Dorsolateral prefrontal cortex (tissue), 122 donors: ENCODE measurements at places on chromosomes 3 and 15.
A peak's percentile ranks its signal among the peaks of the same experiment; 100 is the strongest.

GRCh38 chr3:187377842-187378241, 9.7 kb downstream of the RTP4 start:
- DNase-seq: no peak

GRCh38 chr15:90994417-90995311, at the start of gene PRC1:
PRC1 (minus strand) TSS chr15:90994535; CDS start chr15:90994417, 118 bp downstream.
- DNase-seq: peak; percentile 97

DNA sequence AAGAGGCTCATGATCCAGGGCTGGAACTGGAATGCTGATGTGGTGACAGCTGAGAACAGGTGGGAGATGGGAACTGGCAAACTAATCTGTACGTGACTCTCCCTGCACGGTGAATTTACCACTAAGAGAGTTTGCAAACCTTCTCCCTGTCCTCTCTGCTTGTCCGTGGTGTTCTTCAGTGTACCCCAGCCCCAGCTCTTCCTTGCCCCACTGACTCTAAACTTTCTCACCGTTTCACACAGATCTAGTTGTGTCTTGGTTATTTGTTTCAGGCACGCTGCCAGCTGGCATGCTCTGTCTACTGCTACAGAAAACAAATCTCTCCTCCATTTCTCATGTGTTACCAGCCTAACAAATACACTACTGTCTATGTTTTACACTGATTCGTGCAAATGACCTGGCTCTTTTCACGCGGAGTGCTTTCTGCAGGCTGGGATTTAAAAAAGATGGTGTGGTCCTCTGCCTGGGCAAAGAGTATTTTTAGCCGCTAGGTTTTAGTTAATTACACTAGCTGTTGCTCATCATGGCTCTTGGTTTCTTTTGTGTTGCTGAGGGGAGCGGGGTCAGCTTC, 192.7 kb upstream of the LRIG1 start:
- peak; percentile 51 for DNase-seq

DNA sequence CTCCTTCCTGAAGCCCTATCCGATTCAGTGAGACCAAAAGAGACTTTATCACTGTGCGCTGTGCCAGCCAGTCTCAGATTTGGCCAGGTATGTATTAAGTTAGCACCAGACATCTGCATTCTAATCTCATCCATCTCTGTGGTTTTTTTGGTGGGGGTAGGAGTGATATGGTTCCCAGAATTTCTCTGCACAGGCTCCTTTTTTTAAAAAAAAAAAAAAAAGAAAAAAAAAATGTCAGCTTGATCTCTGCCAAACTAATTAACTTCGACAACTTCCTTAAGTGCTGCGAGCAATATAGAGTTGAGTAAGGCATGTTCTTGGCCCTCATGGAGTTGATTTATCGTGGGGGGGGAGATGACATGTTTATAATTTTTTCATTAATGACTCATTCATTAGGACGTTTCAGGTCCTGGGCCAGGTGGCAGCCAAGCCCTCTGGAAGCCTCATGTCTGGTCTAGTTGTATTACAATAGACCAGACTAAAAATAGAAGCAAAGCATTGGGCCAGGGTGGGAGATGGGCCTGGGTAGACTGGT, 12.9 kb downstream of the SLCO3A1 start:
- DNase-seq: no peak

DNA sequence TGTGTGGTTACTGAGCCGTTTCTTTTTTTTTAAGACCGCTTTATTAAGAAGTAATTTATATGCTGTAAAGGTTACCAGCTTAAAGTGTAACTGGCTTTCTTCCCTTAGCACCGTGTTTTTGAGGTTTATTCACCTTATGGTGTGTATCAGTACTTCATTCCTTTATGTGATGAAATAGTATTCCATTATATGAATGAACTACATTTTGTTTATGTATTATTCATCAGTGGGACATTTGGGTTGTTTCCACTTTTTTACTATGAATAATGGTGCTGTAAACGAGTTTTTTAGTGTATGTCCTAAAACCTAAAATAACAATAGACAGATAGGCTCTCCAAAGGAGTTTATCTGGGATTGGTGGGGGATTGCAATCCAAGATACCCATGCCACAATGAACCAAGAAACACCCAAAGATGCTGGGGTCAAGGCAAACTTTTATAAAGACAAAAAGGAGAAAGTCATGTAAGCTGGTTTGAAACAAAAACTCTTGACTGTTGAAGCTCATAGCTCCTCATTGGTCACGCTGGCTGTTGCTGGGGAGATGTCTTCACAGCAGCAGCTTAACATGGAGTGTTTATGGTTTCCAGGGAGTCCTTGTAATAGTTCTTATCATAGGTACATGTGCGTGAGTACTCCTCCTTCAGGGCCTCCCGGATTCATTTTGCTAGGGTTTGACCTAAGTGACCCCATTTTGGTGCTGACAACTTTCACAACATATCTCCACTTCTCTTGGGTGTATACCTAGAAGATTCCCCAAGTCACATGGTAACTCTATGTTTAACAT, 16.0 kb downstream of the TM2D3 start:
- no peak for DNase-seq

DNA sequence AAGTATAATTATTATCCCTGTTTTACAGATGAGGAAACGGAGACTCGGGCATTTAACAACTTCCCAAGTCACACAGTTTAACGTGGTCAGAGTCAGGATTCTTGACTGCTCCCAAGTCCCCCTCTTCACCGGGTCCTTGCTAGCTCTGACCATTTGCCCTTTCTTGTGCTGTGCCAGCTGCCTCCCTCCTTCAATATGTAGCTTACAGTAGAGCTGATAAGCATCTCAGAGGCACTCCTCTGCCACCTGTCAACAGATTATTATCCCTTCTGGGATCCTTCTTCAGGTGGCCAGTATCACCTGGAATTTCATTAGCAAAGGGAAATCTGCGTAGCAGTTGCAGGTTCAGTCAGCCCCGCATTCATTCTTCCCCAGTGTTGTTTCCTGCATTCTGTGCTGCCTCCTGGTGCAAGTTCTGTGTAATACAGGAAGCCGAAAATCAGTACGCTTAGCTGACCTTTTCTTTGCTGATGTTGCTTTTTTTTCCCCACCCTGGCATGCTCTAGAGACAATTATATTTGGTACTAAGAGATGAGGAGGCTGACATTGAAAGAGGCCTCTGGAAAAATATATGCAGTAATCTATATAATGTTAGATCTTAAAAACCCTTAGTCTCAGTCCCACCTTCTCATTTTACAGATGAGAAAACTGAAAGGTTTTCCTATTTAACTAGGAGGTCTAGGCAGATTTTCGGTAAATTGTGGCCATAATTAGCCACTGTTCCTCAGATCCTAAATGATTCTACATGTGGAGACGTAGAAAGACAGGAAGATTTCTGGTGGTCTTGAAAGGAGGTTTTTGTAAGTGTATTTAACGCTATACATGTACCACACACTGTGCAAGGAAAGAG, 24.8 kb downstream of the TMOD2 start:
- no peak for DNase-seq

DNA sequence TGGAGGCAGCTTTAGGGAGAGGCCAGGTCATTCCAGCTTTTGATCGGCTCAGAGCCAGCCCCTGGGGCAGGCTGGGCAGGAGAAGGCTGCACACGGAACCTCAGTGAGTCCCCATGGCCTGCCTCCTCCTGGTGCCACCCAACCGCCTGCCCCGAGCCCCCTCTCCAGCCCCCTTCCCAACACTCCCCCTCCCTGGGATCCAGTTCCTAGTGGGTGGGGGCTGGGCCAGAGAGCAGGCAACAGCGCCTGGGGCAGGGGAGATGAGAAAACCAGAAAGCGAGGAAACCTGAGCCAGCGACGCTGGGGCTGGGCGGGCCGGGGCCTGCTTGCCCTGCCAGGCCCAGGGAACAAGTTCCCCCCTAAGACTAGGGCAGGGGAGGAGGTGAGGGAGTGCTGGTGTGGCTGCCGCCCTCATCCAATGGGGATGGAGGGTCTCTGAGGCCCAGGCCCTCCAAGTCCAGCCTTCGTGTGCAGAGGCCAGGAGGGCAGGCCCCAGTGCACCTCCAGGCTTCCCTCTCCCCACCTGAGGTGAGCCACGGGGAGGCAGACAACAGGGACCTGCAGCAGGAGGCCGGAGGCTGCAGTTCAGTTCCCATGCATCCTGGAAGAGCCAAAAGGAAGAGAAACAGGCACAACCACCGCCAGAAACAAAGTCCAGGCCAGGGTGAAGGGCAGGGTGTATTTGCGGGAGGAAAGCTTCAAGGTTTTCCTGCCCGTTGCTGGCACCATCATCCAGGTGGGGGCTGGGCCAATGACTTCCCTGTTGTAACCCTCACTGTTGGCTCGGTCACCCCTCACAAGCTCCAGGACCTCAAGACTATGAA, 4.0 kb upstream of the SEMA3F start:
- DNase-seq: no peak

GRCh38 chr3:8563146-8563545, 61.5 kb downstream of the LMCD1 start:
- DNase-seq: no peak

- no peak for DNase-seq
Measured at GRCh38 chr3:11651900-11652299, 8.2 kb upstream of the VGLL4 start.

DNA sequence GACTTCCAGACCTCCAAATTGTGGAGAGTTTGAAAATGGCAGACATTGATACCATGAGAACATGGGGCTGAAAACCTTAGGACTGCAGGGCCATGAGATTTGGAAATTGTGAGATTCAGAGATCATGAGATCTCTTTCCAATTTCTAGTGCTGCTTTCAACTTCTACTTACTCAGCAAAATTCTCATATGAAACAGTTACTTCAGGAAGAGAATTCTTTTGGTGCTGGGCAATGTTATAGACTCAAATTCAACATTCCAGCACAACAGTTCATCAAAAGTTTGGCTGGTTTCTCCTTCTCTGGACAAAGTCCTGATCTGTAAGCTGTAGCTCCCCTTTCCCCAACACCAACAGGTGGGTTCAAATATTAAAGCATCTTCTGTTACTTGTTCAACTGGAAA, 506.9 kb upstream of the NECTIN3 start:
- DNase-seq: no peak

DNA sequence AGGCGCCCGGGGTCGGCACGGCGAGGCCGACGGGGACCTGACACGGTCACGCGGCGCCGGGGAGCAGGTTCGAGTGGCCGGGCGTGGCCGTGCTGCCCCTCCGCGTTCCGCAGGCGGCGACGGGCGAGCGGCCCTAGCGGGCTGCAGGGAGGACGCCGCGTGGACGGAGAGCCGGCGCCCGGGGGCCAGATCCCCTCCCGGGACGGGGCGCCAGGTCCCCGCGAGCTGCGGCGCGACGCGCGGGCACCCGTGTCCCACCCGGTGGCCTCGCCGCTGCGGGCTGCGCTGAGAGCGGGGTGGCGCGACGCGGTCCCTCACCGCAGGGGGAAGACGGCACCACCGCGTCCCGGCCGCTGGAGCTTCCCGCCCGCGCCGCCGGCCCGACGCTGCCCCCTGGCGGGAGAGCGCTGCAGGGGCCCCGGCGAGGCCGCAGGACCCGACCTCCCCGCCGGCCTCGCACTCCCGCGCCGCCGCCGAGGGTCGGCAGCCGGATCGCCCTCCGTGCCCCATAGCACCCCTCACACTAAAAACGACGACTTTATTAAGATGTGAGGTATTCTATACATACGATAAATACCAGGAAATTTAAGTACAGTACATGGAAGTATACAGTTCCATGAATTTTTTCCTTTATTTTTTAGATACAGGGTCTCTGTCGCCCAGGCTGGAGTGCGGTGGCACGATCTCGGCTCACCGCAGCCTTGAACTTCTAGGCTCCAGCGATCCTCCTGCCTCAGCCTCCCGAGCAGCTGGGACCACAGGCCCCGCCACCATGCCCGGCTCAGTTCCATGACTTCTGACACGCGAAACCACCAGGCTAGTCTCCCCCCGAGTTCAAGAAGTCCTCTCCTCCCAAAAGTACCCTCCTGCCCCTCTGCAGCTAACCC, 1.3 kb upstream of the PIGZ start:
- DNase-seq: no peak

DNA sequence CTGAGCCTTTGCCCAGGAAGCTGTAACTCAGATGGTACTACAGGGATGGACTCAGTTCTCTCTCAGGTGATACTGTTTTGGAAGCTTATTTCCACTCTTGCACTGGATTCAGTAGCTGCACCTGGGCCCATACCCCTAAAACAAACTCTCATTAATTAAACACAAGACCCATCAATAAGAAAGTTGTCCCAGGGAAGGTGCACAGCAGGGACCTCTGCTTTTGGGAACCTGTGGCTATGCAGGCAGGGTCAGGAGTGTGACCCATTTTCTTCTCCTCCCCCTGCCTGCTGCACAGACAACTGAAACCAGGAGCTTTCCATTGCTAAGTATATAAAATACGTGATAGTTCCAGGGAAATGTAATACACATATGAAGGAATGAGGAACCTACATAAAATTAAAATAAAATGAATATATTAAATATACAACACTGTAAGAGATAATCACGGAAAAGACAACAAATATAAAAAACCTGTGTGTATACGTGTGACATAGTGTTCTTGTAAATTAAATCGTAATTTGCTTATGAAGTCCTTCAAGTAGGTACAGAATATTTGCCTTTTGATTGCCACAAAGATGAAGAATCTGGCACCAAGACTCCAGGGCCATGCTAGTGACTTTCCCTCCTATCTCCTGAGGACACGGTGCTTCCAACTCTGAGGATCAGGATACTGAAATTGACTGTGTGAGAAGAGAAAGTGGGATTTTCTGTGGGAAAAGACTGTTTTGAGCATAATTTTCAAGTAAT, 101.6 kb upstream of the GOLGA6L6 start:
- DNase-seq: no peak

GRCh38 chr3:57985176-57985983, 22.8 kb upstream of the FLNB start:
- no peak for DNase-seq

DNA sequence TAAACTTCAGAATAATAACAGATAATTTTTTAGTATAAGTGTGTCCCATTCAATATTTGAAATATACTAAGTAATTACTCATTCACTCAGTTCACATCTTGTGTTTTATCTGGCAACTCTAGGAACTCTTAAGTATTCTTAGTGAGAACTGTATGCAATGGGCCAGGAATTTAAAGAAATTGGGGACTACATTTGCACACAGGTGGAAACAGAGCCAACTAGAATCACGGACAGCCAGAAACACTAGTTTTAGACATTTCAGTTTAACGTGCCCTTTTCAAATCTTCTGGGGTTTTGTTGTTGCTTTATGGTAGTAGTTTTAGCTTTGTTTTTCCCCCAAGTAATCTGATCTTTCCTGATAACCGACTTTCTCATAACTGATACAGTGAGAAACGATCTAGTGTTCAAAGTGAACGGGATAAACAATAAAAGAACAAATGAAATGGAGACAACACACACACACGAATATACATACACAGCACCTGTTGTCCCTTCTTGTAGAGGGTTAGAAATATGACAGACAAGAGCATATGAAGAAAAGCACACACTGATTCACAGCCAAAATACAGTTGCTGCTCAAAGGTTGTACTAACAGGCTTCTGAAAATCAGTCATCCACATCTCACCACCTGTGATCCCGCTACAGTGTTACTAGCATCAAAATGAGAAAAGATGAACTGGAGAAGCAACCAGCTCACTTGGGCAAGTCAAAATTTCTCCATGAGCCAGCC, 167.0 kb downstream of the FMN1 start:
- DNase-seq: no peak

- no peak for DNase-seq
Measured at GRCh38 chr3:151200586-151200985, 2.4 kb downstream of the GPR171 start.

- DNase-seq: no peak
Measured at GRCh38 chr3:42056840-42057239, 34.3 kb upstream of the TRAK1 start.

- no peak for DNase-seq
Measured at GRCh38 chr3:129715854-129716253, 109.4 kb upstream of the PLXND1 start.
